Eye (tissue), 1 donor: ENCODE measurements at places on chromosomes 1 and 21.

- no peak for DNase-seq
These were observed 15.2 kb downstream of the LRRN2 start for GRCh38 chr1:204670152-204670927.

DNA sequence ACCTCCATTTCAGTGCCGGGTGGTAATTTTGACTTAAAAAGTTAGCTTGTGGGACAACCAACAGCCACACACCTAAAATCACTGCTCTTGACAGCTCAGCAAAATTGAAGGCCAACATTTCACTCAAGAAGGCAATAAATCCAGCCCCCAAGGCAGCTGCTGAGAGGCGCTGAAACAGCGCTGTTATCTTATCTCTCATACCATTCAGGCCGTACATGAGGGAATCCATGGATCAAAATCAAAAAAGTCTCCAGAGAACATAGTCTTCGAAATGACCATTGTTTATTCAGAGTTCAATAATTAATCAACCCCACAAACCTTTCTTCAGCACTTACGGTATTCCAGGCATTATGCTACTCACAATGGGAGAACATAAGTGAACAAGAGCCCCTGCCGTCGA is 38.5 kb downstream of the ZBTB18 start:
- DNase-seq, result no peak

DNA sequence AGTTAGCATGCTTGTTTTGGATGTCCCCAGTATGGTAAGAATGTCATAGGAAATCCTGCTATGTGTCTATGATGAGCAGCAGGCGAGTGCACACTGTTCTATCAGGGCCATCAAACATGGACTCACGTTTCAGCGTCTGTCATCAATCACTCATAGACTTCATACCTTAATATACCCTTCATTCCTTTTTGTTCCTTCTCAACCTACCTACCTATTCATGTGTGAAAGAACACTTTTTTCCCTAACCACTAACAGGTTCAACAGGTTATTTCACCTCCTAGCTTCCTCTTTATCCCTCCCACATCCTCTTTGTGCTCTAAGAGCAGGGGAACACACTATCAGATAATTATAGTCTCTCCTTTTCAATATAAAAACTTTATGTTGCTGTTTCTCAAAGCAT is 300.6 kb downstream of the TM2D1 start:
- DNase-seq, result no peak

- no peak for DNase-seq
These were observed 31.0 kb upstream of the COG2 start for GRCh38 chr1:230611128-230611877.

GRCh38 chr1:26280333-26281042 is 602 bp downstream of the SH3BGRL3 start:
- peak; percentile 59 for DNase-seq

DNA sequence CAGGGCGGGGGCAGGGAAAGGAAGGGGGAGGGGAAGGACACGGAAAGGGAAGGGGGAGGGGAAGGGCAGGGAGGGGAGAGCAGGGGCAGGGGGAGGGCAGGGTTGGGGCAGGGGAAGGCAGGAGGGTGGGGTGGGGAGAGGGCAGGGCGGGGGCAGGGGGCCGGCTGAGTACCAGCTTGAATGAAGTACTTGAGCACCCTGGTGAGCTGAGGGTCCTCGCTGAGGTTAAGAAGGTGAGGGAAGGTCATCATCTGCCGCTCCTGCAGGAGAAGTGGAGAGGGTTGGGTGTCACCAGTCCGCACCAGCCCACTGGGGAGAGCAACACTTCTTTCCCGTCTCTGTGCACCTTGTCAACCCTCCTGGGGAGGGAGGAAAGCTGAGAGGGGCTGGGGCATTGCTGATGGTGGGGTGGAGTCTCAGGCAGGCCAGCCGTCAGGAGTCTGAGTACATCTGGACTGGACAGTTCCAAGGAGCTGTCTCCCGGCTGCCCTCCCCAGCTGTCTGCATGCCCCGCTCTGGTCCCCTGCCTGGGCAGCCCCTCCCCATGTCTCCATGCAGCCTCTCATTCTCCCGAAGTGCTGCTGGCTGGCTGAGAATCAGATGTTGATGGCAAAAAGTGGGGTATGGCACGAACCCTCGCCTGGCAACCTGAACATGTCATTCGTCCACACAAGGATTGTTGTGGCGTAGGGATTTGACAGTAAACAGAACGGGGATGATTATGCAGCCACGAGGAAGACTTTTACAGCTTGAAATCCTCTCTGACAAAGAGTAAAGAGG is 70.0 kb downstream of the SCCPDH start:
- peak; percentile 63 for DNase-seq

DNA sequence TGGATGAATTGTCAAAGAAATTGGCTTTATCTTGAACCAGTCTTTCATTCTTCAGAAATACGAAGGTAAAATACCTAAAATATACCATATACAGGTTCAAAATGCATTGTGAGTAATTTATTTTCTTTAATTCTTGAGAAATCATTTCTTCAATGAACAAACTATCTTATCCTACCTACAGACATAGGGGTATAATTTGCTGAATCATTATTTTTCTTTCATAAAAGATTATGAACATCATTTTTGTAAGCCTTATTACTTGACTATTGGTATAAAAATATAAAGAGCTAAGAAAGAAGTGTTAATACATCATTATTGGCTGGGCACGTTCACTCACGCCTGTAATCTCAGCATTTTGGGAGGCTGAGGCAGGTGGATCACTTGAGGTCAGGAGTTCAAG is 167.7 kb downstream of the DNAH14 start:
- no peak for DNase-seq

- no peak for DNase-seq
These were observed 21.3 kb downstream of the FAM78B start for GRCh38 chr1:166145499-166145898.

GRCh38 chr1:98119796-98120195 is 199.0 kb upstream of the DPYD start:
- peak; percentile 55 for DNase-seq

- DNase-seq, result peak; percentile 25
These were observed 10.9 kb downstream of the PCSK9 start for GRCh38 chr1:55050283-55050682.

GRCh38 chr1:224726441-224727182 is 110.5 kb downstream of the CNIH3 start:
- DNase-seq, result no peak

DNA sequence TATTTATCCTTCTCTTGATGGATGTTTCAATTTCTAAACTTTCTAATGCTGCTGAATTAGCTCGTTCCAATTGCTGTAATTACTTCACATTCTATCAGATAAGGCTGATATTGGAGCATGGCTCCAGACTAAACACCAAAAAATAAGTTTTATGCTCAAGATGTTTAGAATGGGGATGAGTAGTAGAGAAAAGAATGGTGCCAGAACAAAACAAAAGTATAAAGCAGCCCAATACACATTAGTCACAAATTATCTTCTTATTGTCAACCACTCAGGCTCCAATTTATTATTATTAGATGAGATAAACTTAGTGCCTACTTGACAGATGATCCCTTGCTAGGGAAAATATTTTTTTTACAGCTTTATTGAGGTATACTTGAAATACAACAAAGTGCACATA is 21.8 kb downstream of the ATPAF1 start:
- no peak for DNase-seq

DNA sequence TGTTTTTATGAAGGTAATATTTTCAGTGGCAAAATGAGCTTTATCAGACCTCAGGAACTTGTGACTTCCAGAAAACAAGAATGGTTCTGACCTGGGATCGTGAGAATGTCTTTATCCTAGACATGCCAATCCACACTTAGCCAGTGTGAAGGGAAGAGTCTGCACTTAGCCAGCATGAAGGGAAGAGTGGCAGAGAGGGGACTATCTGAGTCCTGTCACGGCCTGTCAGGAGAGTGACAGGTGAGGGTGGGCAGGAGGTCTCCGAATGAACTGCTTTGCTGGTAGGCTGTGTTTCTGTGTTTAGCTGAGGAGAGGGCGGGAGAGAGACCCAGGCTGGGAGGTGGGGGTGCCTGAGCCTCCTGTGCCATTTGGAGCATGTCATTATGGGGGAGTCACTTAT is 173.1 kb downstream of the KIF26B start:
- no peak for DNase-seq

- DNase-seq, result no peak
These were observed 80.9 kb downstream of the COLGALT2 start for GRCh38 chr1:183956559-183957188.

DNA sequence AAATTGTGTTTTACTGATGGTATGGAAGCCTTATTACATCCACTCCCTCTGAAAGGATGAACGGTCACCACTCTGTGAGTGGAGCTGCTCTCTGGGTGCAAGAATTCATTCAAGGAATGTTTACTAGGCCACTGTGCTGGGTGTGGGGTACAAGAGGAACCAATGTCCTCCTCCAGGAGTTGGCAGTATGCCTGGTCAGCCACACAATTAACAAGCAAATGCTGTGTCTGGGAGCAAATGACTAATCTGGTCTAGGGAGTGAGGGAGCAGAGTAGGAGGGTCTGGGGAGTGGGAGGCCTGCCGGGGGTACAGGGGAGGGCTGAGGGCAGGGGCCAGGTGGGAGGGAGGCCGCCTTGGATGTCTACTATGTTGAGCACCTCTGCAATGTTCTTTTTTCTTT is 27.2 kb upstream of the TDRD10 start:
- DNase-seq, result no peak

- no peak for DNase-seq
These were observed 11.6 kb downstream of the STYXL2 start for GRCh38 chr1:167105271-167106118.

- no peak for DNase-seq
These were observed 4.5 kb upstream of the IL10RB start for GRCh38 chr21:33261635-33262034.

GRCh38 chr1:155940993-155941844 is at the start of gene RXFP4:
RXFP4 (plus strand) TSS chr1:155941638; CDS start chr1:155941710, 72 bp downstream.
- DNase-seq, result no peak

DNA sequence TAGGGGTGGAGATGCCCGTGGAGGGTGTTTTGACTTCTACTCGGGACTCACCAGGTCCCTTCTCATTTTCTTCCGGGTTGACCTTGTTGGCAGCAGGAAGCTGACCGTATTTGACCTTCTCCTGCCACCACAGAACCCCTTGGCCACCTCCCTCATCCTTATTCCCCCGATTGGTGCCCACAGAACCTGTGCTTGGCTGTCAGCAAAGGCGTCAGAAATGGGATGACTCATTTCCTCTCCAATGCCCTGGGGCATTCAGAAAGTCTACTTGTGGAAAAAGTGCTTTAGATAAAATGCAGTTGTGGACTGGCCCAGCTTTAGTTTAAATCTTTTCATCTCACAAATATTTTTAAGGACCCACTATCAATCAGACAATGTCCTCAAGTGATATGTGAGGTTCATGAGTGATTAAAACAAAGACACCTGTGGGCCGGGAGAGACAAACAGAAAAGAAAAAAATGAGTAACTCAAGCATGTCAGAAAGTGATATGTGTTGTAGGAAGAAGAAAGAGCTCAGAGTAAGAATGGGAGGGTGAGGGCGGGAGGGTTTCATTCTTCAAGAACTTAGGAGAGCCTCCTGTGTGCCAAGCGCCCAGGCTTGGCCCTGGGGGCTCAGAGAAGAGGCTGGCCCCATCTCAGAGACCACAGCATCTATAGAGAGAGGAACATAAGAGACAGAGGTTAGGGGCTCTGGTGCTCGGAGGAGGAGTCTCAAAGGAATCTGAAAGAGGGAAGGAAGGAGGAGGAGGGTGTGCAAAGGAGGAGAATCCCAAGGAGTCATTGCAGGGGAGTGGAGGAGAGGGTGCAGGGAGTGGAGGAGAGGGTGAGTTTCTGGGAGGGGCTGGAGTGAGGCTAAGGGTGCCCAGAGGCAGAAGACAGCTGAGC is 221.6 kb upstream of the VAMP3 start:
- peak; percentile 56 for DNase-seq

- no peak for DNase-seq
These were observed 55.5 kb upstream of the RASAL2 start for GRCh38 chr1:178038372-178038771.

DNA sequence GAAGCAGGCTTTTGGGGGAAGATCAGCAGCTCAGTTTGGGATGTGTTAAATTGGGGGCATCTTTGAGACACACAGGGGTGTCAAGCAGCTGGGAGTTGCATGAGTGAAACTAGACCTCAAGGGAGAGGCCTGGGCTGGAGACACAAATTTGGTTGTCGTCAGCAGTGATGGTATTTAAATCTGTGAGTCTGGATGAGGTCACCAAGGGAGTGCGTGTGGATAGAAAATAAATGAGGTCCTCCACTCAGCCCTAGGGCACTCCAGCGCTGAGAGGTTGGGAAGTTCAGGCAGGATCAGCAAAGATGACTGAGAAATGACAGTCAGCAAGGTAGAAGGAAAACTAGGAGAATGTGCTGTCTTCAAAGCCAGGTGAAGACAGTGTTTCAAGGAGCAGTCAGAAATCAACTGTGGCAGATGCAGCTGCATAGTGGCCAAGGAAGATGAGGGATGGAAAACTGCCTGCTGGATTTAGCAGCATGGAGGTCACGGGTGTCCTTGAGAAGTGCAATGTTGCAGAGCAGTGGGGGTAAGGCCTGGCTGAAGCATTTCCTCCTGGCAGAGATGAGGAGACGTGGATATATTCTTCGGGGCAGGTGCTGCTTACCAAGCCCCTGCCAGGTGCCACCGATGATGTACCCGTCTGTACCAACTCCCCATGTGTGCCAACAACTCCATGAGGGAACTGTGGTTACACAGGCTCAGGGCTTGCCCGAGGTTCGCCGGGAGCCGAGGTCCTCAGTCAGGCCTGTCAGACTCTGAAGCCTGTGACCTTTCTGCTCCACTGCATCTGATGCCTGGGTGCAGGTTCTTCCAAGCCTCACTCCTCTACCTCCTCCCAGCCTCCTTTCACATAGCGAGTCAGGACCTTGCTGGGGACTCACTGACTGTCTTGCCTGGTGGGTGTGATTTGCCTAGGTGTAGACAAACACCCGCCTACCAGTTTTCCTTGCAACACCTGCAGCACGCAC is 11.3 kb downstream of the MAP7D1 start:
- DNase-seq, result no peak

DNA sequence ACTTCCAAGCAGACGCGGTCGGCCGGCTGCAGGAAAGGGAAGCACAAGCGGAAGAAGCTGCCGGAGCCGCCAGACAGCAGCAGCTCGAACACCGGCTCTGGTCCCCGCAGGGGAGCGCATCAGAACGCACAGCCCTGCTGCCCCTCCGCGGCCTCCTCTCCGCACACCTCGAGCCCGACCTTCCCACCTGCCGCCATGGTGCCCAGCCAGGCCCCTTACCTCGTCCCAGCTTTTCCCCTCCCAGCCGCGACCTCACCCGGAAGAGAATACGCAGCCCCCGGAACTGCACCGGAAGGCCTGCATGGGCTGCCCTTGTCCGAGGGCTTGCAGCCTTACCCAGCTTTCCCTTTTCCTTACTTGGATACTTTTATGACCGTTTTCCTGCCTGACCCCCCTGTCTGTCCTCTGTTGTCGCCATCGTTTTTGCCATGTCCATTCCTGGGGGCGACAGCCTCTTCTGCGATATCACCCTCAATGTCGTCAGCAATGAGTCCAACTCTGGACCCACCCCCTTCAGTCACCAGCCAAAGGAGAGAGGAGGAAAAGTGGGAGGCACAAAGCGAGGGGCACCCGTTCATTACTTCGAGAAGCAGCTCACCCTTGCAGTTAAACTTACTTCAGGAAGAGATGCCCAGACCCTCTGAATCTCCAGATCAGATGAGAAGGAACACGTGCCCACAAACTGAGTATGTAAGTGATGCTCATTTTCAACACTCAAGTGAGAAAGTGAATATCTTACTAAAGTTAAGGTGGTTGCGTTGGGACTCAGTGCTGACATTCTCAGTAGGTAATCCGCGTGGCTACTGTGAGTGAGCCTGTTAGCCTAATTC is 25.5 kb downstream of the UTS2 start:
- peak; percentile 16 for DNase-seq

GRCh38 chr1:43541141-43541540 is 10.5 kb downstream of the PTPRF start:
- DNase-seq, result peak; percentile 28
